ENCODE measurements at places on chromosomes 1 and 21. TPM values are rescaled to one million over a fixed set of nuclear protein-coding genes. Genes with fewer than 3 reads are reported as not detected.
A peak's percentile ranks its signal among the peaks of the same experiment; 100 is the strongest.

DNA sequence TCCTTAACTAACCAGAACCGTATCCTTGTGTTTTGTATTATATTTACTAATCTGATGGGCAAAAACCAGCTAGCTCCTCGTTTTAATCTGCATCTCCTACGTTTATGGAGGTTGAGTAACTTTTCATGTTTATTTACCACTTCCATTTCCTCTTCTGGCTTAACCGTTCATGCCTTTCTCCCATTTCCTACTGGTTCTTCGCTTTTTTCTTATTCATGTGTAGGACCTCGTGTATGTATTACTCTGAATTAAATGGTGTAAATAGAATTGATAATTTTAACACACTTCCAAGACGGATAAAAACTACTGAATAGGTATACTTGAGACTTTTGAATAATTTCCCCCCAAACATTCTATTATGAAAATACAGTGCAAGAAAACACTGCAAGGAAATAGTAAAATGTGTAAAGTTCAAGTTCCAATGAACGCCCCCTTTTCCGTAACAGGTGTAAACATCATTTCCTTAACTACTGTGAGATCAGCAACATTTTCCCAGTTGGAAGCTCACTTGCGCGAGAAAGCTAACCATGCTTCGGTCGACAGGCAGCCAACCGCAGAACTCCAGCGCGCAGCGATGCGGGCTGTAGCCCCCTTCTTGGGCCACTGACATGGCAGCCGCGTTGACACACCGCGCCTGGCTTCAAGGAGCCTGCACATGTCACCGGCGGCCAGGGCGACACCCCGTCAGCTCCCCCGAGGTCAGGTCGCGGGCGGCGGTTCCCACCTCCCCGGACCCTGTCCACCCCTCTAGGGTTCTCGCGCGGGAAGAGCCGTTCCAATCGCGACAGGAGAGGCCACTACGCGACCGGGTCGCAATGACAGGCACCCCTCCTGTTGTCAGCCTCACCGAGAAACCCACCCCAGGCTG is 816 bp downstream of the EDEM3 start:
- no peaks in the 10 kb centered on the region for H3K36me3 ChIP-seq
- peaks cover 25% of the 10 kb centered on the region for H3K4me1 ChIP-seq
- DNase-seq, result peak; percentile 5
- peak overlapping the region; percentile 97 for H3K27ac ChIP-seq
- peak overlapping the region; percentile 92 for H3K4me3 ChIP-seq

DNA sequence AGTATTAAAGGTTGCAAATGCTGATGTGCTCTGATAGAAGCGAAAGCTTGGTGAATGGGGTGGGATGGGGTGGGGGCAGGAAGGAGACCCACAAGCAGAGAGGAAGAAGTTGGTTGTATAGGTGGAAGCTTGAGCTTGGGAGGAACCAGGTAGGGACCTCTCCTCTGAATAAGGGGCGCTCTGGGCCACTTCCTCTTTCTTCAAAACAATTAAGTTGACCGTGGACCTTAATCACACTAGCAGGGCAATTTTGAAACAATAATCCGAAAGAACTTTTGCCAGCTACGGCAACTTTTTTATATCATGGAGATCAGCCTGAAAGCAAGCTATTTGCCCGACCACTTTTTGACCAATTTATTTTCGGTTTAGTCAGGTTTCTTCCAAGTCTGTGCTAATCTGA is 1.9 kb upstream of the DYRK1A start:
- H3K4me3 ChIP-seq, result peak overlapping the region; percentile 92
- peaks cover 8% of the 10 kb centered on the region for H3K36me3 ChIP-seq
- H3K27ac ChIP-seq, result peak overlapping the region; percentile 98
- DNase-seq, result peak; percentile 57
- no peaks in the 10 kb centered on the region for H3K27me3 ChIP-seq
- H3K4me1 ChIP-seq, result peaks cover 18% of the 10 kb centered on the region

DNA sequence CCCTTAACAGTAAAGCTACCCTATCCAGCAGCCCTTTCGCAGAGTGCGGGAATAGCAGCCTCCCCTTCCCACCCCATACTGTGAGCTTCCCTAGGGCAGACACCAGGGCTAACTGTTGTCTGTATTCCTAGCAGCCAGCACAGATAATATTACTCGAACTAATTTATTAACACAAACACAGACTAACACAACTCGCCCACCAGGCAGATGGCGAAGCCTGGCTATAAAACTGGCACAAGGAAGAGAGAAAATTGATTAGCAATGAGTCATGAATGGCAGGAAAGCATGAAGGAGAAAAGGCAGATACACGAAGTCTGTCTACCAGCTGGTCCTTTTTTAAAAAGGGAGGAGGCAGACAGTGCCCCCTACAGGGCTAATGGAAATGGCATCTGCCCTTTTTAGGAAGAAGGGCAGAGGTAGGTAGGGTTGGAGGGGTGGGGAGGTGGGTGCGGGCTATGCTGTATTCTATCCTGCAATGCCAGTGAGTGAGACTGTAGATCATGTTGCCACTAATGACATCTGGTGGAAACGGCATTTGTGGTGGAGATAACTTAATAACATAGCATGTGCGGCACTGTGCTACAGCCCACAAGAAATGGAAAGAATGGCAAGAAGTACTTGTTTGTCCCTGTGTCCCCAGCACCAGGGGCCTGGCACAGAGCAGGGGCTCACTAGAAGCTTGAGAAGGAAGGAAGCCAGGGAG is 30.6 kb upstream of the CTPS1 start:
- no peak overlapping the region for H3K27ac ChIP-seq
- no peak overlapping the region for H3K4me3 ChIP-seq
- peaks cover 10% of the 10 kb centered on the region for H3K4me1 ChIP-seq
- no peak for DNase-seq
- no peaks in the 10 kb centered on the region for H3K36me3 ChIP-seq

AP4B1 gene
- polyA plus RNA-seq, result 24.6 TPM

Measured in naive B cell (primary cell).